ENCODE measurements at places on chromosomes 7 and 10.

DNA sequence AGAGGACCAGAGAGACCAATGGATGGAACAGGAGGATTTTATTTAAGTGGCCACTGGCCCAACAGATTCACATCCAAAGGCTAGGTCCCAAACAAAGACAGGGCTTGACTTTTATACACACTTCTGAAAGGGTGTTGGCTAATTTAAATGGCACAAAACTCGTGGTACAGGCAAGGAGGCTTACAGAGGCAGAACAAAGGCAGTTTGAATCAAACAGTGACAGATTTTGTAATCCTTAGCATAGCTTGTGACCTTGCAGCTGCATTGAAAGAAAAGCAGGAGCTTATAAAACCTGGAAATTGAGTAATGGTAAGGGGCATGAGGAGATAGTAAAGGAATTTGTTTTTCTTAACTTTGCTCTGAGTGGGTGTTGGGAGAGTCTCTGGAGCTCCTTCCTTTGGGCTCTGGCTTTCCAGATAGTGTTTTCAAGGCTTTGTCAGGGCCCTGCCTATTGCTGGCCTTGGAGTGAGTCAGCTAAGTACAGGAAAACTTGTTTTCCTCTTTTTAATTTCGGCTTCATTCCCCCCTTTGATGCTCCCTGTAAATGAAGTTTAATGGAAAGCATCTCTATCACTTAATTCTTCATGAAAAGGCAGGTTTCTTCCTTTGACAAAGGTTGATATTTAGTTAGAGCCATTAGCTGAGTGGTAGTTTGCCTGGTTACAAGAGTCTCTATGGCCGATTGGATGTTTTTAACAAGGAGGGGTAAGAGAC is 96.9 kb downstream of the TRIM24 start:
- no peak for DNase-seq

DNA sequence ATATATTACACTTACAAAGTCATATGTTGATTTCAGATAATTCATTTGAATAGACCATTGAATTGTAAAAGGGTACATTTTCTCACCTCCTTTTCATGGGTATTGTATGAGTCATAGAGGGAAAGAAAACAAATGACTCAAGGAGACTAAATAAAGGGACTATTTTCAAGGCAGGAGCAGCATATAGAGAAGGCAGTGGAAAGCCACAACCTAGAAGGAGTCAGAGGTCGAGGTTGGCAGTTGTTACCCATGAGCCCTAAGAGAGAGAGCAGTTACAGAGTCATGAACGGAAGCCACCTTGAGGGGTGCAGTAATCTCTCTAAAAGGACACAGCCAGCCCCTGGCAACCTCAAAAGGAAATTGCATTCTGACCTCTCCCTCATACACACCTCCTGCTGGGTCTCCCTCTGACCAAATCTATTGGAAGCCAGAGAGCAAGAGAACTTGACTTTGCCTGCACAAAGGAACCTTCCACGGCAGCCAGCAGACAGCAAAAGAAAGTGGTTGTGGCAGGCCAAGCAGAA is 137.9 kb downstream of the GRM8 start:
- no peak for DNase-seq

GRCh38 chr10:60353519-60354258 is 36.0 kb downstream of the ANK3 start:
- DNase-seq: no peak

- DNase-seq: no peak
Observed at GRCh38 chr10:84762754-84763394, 434.5 kb downstream of the CCSER2 start.

DNA sequence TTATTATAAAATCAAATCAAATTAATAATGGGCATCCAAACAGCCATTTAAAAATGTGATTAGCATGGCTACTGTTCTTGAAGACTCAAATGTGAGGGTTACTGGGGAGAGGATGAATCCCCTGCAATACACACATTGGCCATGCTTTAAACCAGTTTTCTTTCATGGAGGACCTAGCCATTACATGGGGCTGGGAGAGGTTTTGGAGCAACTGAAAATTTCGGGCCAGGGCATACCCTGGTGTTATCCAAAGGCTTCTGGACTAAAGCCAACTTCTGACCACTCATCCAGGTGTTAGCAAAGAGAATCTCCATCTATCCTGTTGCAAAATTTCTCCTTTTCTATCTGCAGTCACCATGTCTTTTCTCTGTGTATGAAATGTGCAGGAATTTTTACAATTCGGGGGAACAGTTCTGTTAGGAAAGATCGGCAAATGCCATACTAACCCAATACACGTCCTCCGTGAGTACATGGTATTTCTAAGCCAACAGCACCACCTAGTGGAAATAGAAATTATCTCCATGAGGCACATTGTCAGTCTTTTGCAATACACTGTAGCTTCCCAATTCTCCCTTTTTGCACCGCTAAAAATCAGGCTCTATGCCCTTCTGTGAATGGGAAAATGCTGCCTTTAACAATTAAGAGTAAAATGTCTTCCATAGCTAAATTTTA is 47.0 kb upstream of the ZNF107 start:
- no peak for DNase-seq

GRCh38 chr10:84596585-84596984 is 268.2 kb downstream of the CCSER2 start:
- DNase-seq: no peak

- no peak for DNase-seq
Observed at GRCh38 chr7:3371601-3372000, 70.5 kb downstream of the SDK1 start.

GRCh38 chr7:117435475-117436043 is 8.3 kb upstream of the ASZ1 start:
- peak; percentile 13 for DNase-seq

DNA sequence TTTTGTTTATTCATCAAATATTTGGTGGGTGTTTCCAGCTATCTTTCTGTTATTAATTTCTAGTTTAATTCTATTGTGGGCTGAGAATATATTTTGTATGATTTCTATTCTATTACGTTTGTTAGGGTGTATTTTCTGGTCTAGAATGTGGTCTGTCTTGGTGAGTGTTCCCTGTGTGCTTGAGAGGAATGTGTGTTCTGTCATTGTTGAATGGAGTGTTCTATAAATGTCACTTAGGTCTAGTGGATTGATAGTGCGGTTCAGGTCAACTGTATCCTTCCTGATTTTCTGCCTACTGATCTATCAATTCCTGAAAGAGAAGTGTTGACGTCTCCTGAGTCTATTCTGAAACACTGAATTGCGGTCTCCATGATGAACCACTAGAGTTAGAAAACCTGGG is 8.5 kb downstream of the HTRA1 start:
- no peak for DNase-seq

GRCh38 chr7:106521541-106521940 is 139.4 kb downstream of the CCDC71L start:
- no peak for DNase-seq

- DNase-seq: no peak
Observed at GRCh38 chr10:176677-177076, 41.4 kb downstream of the ZMYND11 start.

DNA sequence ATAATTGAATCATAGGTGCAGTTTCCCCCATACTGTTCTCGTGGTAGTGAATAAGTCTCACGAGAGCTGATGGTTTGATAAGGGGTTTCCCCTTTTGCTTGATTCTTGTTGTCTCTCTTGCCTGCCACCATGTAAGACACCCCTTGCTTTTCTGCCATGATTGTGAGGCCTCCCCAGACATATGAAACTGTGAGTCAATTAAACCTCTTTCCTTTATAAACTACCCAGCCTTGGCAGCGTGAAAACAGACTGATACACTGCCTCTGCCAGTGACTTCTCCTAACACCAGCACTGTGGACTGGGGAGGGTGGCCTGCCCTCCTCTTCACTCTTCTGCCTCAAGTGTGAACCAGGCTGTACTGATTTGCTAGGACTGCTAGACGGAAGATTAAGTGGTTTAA is 108.6 kb downstream of the RAB11FIP2 start:
- peak; percentile 34 for DNase-seq

DNA sequence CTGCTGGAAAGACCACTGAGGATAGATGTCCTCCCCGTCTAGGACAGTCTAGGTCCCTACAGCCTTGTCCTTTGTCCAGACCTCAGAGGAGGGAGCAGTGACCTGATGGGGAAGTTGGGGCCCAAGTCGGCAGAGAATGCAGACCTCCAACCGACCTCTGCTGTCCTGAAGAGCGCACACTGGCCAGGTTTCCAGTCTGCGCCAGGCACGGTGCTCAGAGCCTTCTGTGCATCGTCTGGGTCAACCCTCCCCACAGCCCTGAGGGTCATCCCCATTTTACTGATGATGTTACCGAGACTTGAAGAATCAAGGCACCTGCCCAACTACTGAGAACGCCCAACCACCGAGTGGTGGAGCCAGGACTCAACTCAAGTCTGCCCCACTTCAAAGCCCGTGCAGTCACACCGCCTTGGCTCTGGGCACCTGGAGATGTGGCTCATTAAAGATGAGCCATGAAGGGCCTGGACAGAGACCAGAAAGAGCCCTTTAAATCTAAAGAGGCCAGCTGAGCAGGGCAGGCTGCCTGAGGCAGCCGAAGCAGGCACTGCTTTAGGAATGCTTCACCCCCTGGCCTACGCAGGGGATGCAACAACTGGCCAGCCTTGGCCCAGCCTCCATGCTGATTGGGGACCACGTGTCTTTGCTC is 4.4 kb downstream of the ITPRIP start:
- no peak for DNase-seq

DNA sequence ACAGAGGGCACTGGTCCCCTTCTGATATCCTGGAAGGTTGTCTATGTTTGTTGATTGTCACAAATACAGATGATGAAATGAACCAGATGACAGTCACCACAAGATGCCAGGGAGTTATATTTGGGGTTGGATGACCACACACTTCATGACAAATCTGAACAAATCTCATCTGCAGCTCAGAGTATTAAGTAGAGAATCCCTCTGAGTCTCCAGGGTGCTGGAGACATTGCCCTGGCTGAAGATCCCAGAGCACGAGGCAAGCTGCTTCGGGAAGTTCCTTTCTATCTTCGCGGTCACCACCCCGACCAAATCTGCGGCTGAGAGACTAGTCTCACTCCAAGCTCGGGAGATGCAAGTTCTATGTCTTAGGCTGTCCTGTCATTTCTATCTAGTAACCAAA is 9.0 kb downstream of the DENND2A start:
- DNase-seq: no peak

DNA sequence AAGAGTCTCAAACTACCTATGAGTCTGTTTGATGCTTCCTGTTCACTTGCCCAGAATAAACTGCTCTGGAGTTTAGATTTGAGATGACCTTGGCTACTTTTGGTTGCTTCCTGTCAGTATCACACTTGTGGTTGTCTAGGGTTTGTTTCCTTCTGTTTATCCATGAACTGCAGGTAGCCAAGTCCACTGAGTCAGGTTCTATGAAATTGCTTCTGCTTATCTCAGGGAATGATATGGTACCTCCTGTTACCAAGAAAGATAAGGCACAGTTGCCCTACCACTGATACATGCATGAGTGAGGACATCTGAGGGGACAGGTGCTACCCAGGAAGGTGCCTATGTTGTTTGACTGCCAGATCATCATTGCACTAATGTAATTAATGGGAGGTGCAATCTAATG is 15.8 kb upstream of the EEPD1 start:
- no peak for DNase-seq

GRCh38 chr7:14748461-14748860 is 154.1 kb downstream of the DGKB start:
- no peak for DNase-seq

DNA sequence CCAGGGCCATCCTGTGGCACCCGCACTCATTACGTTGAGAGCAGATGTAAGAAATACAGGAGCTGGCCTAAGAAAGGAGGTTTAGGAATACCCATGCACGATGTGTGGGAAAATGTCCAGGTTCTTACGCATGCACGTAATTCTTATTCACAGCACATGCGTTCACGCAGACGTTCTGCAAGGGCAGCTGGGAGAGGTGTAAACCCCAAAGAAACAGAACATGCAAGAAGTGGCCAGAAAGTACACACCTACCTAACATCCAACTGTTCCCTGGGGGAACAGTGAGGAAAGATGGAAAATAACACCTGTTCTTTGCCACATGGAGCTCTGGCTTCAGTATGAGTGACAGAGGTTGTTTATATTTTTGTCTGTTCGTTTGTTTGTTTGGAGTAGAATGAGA is 285.6 kb downstream of the PRPF18 start:
- no peak for DNase-seq

GRCh38 chr10:123783296-123783695 is 108.3 kb downstream of the CPXM2 start:
- DNase-seq: no peak

- no peak for DNase-seq
Observed at GRCh38 chr10:73968098-73968521, 29.8 kb upstream of the VCL start.

- no peak for DNase-seq
Observed at GRCh38 chr10:75202321-75203045, 8.1 kb upstream of the VDAC2 start.

- DNase-seq: no peak
Observed at GRCh38 chr10:49837051-49837478, 74.9 kb upstream of the OGDHL start.

DNA sequence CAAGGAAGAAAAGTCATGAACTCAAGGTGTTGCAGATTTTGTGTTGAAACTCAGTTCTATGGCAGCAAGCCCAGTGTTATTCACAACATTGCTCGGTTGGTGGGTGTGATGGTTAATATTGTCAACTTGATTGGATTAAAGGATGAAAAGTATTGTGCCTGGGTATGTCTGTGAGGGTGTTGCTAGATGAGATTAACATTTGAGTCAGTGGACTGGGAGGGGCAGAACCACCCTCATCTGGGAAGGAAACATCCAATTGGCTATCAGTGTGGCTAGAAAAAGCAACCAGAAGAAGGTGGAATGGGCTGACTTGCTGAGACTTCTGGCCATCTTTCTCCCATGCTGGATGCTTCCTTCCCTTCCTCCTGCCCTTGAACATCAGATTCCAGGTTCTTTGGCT is 353.2 kb downstream of the ADRA2A start:
- DNase-seq: peak; percentile 7

DNA sequence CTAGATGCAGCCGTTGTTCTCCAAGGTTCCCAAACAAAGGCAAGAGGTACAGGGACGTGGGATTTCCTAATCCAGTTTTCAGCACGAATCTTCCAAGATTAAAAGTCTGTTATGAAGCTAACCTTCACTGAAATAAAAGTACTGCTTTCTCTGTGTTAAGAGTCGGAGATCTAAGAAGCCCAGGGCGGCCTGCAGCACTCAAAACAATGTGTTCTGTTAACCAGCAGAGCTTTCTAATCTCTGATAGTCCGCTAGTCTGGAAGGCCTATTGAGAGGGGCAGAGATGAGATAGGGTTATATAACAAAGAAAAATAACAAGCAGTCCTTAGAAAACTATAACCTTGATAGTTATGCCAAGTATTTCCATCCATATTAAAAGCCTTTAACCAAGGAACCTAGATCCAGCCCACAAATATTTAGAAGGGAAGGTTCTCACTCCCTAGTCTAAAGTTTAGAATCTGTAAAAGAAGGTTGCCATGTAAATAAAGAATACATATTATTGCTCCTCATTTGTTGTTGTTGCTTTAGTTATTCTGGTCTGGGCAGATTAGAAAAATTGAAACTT is 106.3 kb upstream of the SVIL start:
- DNase-seq: no peak

GRCh38 chr7:90167361-90167760 is 13.1 kb downstream of the STEAP1 start:
- no peak for DNase-seq

GRCh38 chr7:134210976-134211663 is 84.0 kb downstream of the LRGUK start:
- DNase-seq: no peak

Data from activated CD4-positive, alpha-beta T cell treated with anti-CD3 and anti-CD28 coated beads for 36 hours (primary cell).